Chondrocyte (in vitro differentiated cells): ENCODE measurements at places on chromosomes 6 and 20. TPM values are rescaled to one million over a fixed set of nuclear protein-coding genes. Genes with fewer than 3 reads are reported as not detected.

NUP153 gene
- total RNA-seq: 23.9 to 30.5 TPM (median 24.3 TPM) in 3 replicates

MROH8 gene
- 2.5 to 6.1 TPM (median 2.8 TPM) in 3 replicates for total RNA-seq

POM121L2 gene
- not detected in 3 replicates for total RNA-seq

LY6G6C gene
- total RNA-seq: 0.30 TPM in 1 of 3 replicates, not detected in the others

PLCB4 gene
- total RNA-seq: 13.3 to 26.1 TPM (median 13.3 TPM) in 3 replicates

HLA-DQA2 gene
- total RNA-seq: not detected in 3 replicates

PGK2 gene
- total RNA-seq: not detected in 3 replicates

SPDEF gene
- 0.10 TPM in 1 of 3 replicates, not detected in the others for total RNA-seq

GRCh38 chr20:47183367-47183766 is 173.1 kb downstream of the ZMYND8 start:
- no peaks in the 10 kb centered on the region for H3K4me1 ChIP-seq
- H3K36me3 ChIP-seq: no peaks in the 10 kb centered on the region
- H3K27ac ChIP-seq: no peak overlapping the region
- DNase-seq: no peak

DNA sequence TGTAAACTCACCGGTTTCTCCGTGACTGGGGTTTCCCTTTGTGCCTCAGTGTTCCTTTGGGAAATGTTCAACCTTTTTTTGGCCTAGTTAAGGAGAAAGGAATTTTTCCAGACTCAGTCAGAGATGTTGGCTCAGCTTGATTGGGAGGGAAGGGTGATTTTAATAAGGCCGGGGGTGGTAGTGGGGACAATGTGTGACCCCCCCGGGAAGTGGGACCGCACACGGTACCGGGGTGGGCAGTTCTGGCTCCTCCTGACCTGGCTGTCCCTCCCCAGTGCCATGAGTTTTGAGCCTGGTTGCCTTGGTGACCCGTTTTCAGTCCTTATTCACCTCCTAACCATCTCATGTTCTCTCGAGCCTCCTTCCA is 132.7 kb downstream of the SNX5 start:
- H3K27me3 ChIP-seq: no peaks in the 10 kb centered on the region
- H3K27ac ChIP-seq: peak overlapping the region; percentile 98
- no peak for DNase-seq
- peaks cover 59% of the 10 kb centered on the region for H3K4me1 ChIP-seq

DNA sequence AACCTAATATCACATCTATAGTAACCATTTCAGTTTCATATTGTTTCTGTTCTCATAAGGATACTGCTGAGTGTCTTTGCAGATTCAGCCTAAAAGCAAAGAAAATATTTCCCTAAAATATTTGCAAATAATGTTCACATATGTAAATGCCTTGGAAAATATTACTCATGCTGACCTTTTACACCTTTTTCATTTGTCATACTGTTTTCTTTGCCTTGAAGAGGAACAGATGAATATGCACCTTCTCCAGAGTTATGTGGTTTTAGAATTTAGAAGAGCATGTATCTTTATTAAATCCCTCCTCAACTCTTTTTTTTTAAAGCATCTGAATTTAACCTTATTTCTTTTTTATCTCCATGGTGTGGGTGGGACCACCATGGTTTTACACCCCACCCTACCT is 32.5 kb downstream of the NDUFAF5 start:
- no peak for DNase-seq
- no peak overlapping the region for H3K27ac ChIP-seq
- peaks cover 24% of the 10 kb centered on the region for H3K36me3 ChIP-seq
- H3K4me1 ChIP-seq: peaks cover 7% of the 10 kb centered on the region
- no peak overlapping the region for H3K4me3 ChIP-seq

GRCh38 chr20:59790346-59790745 is 143.1 kb downstream of the SYCP2 start:
- no peaks in the 10 kb centered on the region for H3K36me3 ChIP-seq
- no peaks in the 10 kb centered on the region for H3K4me1 ChIP-seq
- no peak overlapping the region for H3K27ac ChIP-seq
- peaks cover 30% of the 10 kb centered on the region for H3K27me3 ChIP-seq
- DNase-seq: no peak

DNA sequence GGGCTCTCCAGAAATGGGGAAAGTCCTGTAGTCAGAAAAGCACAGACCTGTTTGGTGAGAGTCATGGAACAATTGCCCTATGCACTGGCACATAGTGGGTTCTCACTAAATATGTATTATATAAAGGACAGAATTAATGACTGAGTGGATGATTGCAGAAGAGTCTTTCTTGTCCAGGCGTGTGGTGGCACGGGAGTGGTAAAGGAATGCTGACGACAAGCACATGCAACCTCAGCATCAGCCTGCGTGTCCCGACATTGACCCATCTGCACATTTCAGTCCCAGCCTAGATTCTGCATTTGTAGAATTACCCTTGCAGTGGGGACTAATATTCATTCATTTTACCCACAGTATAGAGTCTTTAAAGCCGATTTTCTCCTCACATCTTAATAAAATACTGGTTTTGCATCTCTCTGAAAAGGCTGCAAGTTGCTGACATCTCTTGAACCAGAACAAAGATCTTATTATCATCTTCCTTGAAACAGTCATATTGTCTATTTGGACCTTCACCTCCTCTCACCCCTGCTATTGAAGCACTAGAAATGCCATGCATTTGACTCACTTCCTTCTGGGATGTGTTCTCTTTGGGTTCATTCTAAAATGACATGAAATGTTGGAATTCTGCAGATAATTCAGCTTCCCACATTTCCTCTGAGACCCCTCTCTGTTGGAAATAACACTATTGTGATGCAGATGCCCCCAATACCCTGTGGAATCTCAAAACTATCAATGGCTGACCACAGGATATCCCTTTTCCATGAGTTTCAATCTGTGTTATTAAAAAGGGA is 883.6 kb upstream of the FLRT3 start:
- H3K27me3 ChIP-seq: no peaks in the 10 kb centered on the region
- no peaks in the 10 kb centered on the region for H3K36me3 ChIP-seq
- DNase-seq: no peak

GRCh38 chr6:127177030-127177922 is 58.8 kb downstream of the RSPO3 start:
- no peaks in the 10 kb centered on the region for H3K27me3 ChIP-seq
- no peak overlapping the region for H3K4me3 ChIP-seq
- H3K36me3 ChIP-seq: no peaks in the 10 kb centered on the region
- peaks cover 37% of the 10 kb centered on the region for H3K4me1 ChIP-seq

DNA sequence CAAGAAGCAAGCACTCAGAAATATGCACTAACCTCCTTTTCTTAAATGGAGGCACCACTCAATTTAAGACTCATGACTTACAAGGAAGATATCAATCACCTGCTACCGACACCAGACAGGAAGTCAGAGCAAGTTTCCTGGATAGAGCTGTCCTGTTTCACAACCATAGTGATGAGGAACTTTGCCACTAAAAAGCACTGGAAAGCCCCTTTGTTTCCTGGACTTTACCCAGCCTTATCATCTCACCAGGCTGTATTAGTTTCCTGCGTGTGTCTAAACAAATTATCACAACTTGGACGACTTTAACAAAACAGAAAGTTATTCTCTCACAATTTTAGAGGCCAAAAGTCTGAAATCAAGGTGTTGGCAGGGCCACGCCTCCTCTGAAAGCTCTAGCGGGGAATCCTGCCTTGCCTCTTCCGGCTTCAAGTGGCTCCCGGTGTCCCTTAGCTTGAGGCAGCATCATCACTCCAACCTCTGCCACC is 253.8 kb upstream of the STXBP5 start:
- no peaks in the 10 kb centered on the region for H3K36me3 ChIP-seq
- H3K27me3 ChIP-seq: no peaks in the 10 kb centered on the region
- H3K4me1 ChIP-seq: no peaks in the 10 kb centered on the region

DNA sequence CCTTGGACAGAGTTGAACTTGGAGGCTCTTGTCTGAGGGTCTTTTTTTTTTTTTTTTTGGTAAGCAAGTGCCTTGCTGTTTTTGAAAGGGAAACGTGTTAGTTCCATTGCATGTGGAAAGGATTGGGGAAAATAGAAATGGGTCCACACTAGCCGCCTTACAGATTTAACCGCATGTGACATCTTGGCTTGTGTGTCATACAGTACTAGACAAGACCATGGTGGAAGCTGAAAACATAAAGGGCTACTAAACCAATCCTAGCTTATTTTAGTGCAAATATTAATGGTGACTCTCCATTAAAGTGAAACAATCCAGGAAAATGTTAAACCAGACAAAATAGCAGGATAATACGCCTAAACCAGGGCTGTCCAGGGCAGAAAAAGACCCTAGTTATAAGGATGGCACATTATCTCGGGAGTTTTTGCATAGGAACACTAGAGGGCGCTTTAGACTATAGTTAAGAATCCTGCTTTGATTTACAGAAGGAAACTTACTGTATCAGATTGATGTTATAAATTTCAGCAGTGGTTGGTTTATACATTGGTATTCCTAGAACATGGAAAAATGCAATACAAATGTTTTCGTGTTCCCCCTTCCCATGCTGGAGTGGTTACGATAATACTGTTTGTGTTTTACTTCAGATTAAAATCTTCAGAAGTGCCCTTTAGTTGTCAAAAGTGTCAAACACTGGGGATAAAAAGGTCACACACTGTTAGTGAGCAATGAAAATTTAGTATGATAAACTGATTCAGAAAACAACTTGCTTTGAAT is 59.8 kb upstream of the DEK start:
- no peak for DNase-seq
- H3K36me3 ChIP-seq: no peaks in the 10 kb centered on the region
- H3K27me3 ChIP-seq: no peaks in the 10 kb centered on the region
- no peak overlapping the region for H3K4me3 ChIP-seq
- peaks cover 17% of the 10 kb centered on the region for H3K4me1 ChIP-seq
- H3K27ac ChIP-seq: no peak overlapping the region

- no peak for DNase-seq
- H3K4me3 ChIP-seq: peak overlapping the region; percentile 88
- peak overlapping the region; percentile 99 for H3K27ac ChIP-seq
These were observed 644 bp downstream of the OARD1 start for GRCh38 chr6:41071501-41071922.

DNA sequence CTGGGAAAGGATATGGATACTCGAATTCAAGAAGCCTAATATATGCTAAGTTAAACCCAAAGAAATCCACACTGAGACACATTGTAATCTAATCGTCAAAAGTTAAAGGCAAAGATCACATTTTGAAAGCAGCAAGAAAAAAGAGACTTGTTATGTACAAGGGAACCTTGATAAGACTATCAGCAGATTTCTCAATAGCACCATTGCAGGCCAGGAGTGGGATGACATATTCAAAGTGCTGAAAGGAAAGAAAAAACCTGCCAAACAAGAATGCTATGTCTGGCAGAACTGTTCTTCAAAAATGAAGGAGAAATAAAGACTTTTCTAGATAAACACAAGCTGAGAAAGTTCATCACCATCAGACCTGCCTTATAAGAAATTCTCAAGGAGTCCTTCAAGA is 75.2 kb downstream of the COL21A1 start:
- H3K4me1 ChIP-seq: no peaks in the 10 kb centered on the region
- H3K27ac ChIP-seq: no peak overlapping the region
- DNase-seq: no peak
- no peaks in the 10 kb centered on the region for H3K27me3 ChIP-seq
- H3K36me3 ChIP-seq: peaks cover 38% of the 10 kb centered on the region

GRCh38 chr6:110201151-110201884 is 21.1 kb downstream of the CDC40 start:
- H3K36me3 ChIP-seq: no peaks in the 10 kb centered on the region
- H3K27me3 ChIP-seq: no peaks in the 10 kb centered on the region
- peaks cover 5% of the 10 kb centered on the region for H3K4me1 ChIP-seq
- H3K4me3 ChIP-seq: no peak overlapping the region

DNA sequence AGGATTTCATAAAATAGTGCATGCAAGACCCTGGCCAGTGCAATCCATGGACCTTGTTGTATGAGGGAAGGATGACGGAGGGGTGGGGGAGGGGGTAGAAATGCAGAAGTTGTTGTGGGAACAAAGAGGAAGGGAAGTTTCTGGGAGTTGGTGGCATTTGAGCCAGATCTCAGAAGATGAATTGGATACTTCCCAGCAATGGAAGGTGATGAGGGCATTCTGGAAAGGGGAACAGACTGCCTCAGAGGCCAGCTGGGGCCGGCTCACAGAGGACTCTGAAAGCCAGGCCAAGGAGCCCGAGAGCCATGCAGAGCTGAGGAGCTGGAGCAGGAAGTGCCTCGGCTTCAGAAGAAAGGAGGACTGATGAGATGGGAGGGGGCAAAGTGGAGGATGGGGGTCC is 2.7 kb downstream of the TMEM74B start:
- H3K27ac ChIP-seq: no peak overlapping the region
- peaks cover 2% of the 10 kb centered on the region for H3K36me3 ChIP-seq
- DNase-seq: no peak
- H3K4me3 ChIP-seq: no peak overlapping the region

DNA sequence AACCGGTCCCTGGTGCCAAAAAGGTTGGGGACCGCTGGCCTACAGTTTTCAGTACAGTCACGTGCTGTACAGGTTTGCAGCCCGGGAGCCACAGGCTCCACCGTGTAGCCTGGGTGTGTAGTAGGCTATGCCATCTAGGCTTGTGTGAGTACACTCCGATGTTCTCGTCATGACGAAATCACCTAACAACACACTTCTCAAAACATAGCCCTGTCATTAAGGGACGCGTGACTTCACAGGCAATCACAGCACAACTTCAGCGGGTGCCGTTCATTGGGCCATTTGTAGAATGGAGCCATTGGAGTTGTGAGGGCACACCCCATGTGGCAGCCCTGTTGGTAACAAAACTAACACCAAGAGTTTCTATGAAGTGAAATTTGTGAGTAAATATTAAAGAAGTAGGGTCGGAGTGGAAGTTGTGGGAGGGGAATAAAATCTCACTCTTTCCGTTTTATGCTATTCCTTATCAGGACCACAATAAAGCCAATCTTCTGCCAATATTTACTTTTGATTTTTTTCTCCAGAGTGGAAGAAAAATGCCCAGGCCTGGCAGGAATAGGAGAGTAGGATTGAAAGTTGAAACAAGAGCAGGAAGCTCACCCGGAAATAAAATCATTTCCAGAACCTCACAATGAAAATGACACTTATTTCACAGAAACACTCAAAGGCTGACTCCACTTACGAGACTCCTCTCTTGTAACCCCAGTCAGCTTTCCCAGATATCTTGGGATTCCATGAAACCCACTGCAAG is 63.7 kb upstream of the PTPN1 start:
- H3K4me1 ChIP-seq: peaks cover 34% of the 10 kb centered on the region
- DNase-seq: no peak
- peaks cover 2% of the 10 kb centered on the region for H3K36me3 ChIP-seq
- H3K27me3 ChIP-seq: no peaks in the 10 kb centered on the region

DNA sequence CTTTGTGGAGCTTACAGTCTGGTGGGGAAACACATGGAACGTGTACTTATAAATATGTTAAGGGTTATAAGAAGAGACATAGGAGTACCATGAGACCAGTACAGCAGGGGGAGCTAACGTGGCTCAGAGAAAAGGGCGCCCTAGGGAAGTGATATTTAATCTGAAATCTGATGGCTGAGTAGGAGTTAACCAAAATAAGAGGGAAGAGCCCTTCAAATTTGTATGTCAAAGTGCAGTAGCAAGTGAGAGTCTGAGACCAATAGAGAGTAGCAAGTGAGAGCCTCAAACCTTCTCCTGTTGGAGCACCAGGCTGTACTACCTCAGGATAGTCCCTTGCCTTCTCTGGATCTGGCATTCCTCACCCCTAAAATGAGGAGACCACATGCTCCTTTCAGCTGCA is 6.1 kb upstream of the PKIG start:
- H3K27me3 ChIP-seq: no peaks in the 10 kb centered on the region
- peaks cover 61% of the 10 kb centered on the region for H3K4me1 ChIP-seq
- no peak for DNase-seq

GRCh38 chr6:127784468-127784867 is 116.4 kb downstream of the THEMIS start:
- no peak overlapping the region for H3K4me3 ChIP-seq
- H3K36me3 ChIP-seq: no peaks in the 10 kb centered on the region
- no peak overlapping the region for H3K27ac ChIP-seq
- peaks cover 26% of the 10 kb centered on the region for H3K27me3 ChIP-seq
- no peak for DNase-seq
